ENCODE measurements at places on chromosomes 12 and 14.

DNA sequence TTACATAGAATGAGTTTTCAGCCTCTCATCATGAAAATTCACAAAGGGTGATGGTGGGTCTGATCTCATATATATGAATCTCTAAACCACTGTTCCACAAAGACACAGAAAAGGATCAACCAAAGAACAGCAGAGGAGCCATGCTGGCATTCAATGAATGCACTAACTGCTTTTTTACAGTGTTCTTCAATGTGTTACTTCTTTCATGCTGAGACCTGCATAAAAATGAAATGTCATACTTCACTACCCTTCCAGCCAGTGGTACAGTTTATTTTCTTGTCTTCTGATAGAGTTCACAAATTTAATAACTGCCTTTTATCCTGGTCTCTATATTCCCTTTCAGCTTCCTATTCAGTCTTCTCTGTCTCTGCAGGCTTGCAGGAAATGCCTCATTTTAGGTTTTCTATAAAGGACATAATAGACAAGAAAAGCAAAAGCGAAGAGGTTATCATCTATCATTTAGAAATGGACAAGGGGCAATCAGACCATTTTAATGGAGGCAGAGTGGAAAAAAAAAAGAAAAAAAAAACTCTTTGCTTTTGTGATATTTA lies 836.7 kb upstream of the FOXG1 start:
- no peak for DNase-seq

DNA sequence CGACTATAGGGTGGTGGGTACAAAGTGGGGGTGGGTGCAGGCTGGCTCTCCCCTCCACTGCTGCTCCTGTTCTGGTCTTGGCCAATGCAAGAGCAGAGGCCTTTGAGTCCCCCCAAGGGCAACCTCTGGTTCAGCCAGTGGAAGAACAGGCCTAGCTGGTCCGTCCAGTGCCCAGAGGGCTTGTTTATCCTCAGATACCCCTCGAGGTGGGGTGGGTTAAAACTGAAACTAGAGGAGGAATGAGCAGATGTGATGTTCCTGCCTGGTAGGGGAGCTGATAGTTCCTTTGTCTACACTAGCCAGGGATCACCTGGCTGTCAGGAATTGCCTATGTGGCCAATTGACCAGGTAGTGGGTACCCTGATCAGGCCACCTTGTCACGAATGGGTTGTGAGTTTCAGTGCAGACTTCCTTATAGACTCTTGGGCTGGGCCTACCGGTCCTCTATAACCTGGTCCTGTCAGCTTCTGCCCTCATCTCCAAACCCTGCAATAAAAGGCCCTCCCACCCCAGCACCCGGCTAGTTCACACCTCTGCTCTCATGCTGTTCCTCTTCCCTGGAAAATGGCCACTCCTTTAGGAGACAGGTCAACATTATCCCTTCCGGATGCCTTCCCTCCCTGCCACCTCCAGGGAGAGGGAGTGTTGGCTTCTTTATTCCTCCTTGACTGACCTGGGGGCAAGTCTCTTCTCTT lies 10.7 kb upstream of the HSP90AA1 start:
- no peak for DNase-seq

DNA sequence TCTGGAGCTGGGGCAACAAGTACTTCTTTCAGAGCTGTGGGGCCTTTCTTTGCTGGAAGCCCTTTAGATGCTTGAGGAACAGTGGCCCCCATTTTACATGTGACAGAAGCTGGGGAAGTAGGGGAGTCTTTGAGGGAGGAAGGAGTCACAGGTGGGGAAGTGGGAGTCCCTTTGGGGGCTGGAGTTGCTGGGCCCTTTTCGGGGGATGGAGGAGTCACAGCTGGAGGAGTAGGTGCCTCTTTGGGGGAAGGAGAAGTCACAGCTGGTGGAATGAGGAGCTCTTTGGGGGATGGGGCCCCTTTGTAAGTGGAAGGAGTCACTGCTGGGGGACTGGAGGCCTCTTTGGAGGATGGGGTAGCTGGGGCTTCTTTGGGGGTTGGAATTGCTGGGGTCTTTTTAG lies 8.6 kb downstream of the NACA start:
- DNase-seq: no peak

DNA sequence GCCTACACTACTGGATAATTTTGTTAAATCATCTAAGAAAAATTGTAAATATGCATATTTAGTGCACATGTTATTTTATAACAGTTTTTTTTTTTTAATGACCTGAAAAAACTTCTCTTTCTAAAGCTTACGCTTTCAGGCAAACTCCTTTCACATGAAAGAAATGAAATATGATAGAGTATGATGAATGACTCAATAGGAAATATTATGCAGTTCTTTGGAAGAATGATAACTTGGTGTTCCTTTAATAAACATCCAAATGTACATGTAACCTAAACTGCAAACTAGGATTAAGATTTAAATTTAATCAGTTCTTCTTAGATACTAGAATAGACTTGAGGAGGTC lies 136.6 kb downstream of the FGD4 start:
- no peak for DNase-seq

DNA sequence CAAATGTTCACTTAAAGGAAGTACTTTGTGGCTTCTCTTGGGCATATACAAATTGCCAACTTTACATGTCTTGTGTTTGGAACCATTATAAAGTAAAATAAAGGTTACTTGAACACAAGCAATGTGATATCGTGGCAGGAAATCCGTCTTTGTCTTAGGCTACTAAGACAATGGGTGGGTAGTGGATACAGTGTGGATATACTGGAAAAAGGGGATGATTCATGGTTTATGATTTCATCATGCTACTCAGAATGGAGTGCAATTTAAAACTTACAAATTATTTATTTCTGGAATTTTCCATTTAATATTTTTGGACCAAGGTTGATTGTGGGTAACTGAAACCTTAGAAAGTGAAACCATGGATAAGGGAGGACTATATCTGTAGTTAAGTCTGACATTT lies 48.4 kb downstream of the MYRFL start:
- no peak for DNase-seq

- DNase-seq: no peak
These were observed 15.9 kb downstream of the MAP3K12 start for GRCh38 chr12:53483225-53483978.

DNA sequence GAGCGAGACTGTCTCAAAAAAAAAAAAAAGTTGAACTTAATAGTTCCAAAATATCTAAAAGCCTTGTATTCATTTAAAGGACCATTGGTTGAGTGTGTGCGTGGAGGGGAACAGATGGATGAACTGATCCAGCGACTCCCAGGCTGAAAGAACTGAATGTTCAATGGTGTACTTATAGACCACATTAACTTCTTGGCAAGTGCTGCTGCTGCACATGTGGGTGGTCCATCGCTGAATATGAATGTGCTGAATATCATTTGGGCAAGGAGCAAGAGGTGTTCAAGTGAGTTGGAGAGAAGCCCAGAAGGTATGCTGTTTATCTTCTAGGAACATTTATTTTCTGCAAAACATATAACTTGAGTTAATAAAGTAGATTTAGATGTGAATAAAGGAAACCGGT lies 289.0 kb upstream of the RPL10L start:
- DNase-seq: no peak

DNA sequence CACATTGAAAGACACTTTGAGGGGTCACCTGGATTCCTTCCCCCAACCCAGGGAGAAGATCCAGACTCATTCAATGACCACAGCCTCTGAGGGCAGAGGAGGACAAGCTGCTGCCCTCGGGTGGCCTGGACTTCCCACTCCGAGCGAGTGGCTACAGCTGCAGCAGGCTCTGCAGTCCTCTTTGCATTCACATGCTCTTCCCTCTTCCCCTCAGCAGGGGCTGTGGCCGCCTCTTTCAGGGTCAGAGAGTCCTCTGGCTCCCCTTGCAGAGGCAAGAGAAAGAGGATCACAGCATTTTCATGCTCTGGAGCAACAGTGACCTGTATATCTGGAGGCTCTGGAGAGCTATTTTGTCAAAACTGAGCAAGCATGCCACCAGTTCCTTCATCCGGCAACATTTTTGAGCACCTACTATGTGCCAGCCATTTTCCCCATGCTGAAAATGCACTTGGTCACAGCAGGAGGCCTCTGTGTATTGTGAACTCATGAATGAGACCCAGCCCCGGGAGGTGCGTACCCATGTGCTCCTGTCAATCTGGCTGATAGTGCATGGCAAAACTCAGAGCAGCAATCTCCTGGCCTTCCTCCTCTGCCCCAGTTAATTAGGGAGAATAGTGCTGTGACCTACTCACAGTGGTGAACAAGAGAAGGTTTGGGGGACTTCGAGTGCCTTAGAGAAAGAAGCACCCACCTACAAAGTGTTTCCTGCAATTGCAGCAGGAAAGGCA lies 42.9 kb upstream of the KCNA5 start:
- no peak for DNase-seq

DNA sequence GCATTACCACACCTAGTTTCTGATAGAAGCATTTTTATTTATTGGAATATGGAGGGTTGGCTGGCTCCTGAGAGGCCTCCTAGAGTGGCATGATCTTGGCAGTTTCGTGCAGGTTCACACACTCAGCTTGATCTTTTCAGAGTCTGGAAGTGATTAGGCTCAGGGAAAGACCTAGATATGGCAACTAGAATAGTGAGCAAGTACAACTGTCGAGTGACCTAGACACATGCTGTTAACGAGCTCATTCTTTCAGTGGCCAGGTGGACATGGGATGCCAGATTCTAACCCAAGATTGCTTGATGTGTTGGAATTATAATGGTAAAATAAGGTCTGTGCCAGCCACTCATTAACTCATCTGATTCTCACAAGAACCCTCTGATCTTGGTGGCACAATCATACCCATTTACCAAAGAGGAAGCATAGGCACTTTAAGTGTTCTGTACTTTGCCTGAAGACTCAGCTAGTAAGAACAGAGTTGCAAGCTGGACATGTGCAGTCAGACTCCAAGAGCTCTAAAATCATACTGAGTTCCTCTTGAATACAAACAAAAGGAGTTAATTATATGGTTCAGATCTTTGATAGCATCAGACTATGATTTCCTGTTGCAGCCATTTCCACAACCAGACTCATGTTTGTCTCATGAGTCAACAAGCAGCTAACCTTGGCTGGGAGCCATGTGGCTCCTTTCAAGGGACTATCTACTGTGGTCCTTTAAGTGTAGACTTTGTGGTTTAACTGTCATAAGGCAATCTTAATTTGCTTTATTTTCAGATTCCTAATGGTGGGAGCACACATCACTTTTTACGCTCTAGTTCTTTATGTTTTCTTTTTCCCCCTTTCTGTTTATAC lies 144.2 kb downstream of the PLEKHA5 start:
- DNase-seq: no peak

DNA sequence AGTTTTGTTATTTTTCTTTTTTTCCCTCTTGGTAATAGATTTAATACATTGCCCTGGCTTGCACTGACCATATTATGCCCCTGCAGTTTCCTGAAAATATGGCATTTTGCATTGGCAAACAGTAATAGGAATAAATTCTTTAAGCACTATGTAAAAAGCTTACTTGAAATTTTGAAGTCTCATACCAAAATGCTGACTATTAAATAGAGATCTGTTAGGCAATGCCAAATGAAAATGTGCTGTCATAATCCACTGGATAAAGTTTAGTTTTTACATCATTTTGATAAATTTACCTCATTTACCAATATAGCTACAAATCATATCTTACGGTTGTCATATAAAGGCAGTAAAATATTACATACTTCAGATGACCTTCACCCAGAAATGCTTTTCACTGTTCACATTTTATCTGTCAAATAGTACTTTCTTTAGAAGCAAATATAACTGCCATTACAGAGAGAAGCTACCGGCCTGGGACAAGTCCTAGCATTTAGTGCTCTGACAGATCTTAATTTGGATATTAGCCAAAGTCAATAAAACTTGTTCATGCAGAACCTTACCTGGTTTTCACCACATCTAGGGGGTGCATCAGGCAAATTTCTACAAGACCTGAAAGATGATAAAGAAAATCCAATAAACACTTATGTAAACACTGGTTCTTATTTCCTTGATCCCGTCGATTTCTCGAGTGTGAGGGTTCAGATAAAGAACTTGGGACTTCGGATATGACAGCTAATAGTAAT lies 212.9 kb downstream of the PAX9 start:
- DNase-seq: peak; percentile 85

DNA sequence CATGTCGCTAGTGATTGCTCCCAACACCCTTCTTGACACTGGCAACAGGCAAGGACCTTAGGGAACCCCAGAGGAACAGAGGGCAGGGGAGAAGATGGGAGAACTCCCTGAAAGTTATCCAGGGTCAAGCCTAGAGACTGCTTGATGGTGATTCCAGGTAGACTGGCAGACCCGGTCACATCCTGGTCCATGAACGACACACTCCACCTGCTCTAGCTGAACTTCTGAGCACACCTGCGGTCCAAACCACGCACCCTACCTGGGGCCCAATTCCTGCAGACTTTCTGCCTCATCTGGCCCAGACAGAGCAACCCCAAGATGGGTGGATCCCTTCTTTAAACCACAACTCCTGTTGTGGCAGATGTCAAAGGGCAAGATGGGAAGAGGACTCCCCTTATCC lies 34.2 kb downstream of the NCKAP5L start:
- DNase-seq: no peak

DNA sequence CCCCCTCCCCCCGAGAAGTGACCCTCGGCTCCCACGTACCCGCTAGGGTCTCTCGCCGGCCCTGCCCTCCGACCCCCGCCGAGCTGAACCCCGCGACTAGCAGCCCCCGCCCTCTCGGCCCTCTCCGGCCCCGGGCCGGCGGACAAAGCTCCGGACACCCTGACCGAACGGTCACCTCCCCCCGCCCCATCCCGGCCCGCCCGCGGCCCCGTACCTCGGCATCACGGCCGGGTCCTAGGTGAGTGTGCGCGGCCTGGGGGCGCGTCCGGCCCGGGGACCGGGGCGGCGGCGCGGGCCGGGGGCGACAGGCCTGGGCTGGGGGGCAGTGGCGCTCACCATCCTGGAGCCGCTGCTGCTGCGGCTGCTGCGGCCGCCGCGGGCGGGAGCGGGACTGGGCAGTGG lies at the start of gene FIGNL2:
TSS of gene FIGNL2 (minus strand) at position 393 of the 402 bp plus-strand sequence. CDS start 26,305 bp downstream, outside the sequence.
- no peak for DNase-seq

DNA sequence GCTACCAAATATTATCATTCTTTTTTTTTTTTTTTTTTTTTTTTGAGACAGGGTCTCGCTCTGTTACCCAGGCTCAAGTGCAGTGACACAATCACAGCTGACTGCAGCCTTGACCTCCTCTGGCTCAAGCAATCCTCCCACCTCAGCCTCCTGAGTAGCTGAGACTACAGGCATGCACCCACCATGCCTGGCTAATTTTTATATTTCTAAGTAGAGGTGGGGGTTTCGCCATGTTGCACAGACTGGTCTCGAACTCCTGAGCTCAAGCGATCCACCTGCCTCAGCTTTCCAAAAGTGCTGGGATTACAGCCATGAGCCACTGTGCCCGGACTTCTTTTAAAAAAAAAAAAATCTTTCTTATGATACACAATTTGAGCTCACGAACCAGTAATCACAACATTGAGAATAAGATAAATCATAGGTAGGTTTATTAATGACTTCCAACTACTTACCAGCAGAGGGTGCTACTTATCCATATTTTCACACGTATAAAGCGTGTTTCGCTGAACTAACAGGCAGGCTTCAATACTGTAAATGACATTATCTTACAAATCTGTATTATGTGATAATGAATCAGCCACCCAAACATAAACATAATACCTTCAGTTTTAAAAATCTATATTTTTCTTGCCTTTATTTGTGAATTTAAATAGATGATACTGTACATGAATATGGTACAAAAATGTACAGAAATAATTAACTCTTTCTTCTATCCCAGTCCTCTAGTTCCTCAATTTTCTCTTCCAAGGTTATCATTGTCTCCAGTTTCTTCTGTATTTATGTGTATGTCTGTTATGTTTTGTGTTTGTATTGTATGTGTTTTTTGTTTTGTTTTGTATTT lies 42.5 kb upstream of the BCAT1 start:
- peak; percentile 76 for DNase-seq
